ENCODE measurements at places on chromosomes 16 and 17.

DNA sequence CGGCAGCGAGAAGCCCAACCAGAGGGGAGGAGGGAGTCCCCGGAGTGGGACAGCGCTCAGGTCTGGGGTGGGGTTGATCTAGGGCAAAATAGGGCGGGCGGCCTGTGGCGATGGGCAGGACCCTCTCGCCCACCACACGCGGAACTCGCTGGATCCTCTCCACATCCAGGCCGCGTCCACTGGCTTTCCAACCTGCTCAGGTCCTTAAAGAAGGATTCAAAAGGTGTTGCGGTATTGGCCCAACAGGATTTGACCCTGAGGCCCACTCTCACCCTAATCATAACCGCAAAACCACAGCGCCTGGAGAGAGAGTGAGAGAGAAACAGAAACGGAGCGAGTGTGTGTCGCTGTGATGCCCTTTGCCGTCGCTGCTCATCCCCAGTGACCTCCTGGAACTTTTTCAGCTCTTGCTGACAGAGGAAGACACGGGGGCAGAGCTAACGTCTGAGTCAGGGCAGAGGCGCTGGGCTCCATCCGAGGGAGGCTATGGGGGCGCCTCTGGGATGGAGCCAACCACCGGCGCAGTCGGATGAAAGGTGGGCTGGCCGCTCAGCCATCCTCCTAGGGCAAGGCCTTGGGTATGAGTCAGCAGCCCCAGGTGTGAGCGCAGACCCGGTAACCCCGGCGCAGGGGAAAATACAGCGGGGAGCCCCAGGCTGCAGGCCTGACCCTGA lies 16.7 kb upstream of the OR1F1 start:
- no peak for DNase-seq

- DNase-seq: no peak
These were observed 48.8 kb downstream of the SDK2 start for GRCh38 chr17:73595479-73595878.

DNA sequence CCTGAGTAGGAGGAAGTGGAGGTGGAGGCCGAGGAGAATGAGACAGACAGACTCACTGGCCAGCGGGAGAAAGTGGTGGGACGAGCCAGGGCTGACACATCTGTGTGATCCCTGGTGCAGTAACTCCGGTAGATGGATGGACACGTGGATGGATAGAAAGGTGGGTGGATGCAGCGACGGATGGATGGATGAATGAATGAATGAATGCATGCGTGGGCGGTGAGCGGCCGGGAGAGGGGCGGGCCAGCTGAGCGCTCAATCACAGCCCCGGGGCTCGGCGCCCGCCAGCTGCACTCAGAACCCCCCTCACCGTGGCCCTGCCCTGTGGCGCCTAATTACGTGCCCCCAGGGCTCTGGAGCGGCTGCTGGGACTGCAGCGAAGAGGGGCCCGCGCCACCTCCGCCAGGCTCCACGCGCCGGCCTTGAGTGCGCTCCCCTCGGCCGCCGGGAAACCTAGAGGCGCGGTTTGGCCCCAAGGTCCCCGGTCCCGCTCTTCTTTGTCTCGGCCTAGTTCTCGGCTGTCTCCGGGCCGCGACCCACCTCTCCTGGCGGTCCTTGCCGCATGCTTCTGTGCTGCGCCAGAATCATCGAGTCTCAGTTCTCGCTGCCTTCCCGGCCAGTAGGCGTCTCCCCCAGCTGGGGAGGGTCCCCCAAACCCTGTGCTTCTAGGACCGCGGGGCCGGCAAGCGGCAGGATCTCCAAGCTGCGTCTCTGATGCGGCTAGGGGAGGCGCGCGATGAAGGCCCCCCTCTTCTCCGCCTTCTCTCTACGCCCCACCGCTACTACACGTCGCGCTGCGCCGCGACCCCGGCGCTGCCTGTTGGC lies 41.0 kb downstream of the RAI1 start:
- DNase-seq: no peak

DNA sequence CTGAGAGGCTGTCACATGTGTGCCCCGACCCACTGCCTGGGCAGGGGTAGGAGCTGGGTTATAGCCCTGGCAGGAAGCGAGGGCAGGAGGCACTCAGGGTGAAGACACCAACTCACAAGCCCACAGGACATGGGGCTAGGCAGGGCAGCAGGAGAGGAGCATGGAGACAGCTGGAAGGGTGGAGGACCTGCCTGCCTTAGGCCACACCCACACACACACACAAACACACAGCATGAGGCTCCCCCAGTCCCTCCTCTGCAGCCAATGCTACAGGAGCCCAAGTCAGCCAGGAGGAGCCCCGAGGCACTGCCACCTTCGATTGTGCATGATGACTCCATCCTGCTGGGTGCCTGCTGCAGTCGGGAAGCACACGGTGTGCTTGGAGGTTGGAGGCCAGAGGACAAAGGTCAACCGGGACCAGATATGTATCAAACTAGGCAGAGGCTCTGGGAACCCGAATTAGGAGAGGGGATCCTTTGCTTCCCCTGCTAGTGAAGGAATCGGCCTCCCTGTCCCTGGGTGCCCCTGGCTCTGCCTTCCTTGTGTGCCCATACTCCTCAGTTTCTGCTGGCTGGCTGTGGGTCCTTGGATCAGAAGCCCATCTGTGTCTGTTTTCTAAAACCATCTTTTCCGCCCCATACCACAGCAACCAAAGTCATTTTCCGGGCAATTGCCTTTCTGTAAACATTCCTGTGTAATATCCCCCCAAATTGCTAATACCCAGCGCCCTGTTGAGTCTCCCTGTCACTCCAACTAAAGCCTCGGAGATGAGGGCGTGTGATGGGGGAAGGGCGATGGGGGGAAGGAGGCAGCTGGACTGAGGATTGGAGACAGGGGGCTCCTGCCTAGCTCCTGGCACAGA lies 20.5 kb downstream of the SRCIN1 start:
- no peak for DNase-seq

GRCh38 chr17:48543107-48543853 lies 1.6 kb downstream of the HOXB2 start:
- no peak for DNase-seq

- peak; percentile 14 for DNase-seq
These were observed 29.4 kb downstream of the COG7 start for GRCh38 chr16:23423496-23424049.

DNA sequence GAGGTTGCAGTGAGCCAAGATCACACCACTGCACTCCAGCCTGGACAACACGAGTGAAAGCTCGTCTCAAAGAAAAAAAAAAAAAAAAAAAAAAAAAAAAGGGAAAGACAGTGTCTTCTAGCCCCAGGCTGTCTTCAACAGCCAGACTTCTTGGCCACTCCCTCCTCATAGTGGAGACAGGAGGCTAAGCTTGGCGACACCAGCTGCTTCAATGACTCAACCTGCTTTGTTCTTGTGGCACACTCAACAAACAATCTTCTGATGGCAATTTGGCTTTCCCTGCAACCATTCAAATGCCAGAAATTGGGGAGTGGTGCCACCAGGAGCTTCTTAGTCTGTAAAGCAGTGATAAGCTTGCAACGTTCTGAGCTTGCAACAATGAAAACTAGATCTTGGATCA lies 290.4 kb upstream of the DYNLRB2 start:
- no peak for DNase-seq

DNA sequence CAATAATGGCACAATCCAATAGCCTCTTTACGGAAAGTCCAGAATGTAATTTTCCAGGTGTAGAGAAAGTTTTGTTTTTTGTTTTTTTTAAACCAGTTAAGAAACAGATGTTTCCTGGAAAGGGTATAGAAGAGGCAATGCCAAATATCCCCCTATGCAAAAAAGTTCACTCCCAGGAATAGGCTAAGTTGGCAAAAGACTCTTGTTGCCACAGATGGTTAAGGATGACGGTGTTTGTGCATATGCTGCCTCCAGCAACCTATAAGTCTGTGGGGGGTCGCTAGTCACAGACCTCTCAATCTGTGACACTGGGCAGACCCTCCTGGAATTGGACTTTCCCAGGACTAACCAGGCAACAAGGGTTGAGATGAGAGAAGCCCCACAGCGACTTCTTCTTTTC lies 20.9 kb upstream of the HP start:
- no peak for DNase-seq

GRCh38 chr17:28675980-28676379 lies 14.0 kb downstream of the SUPT6H start:
- peak; percentile 20 for DNase-seq

- no peak for DNase-seq
These were observed 95.9 kb downstream of the RPTOR start for GRCh38 chr17:80640366-80641084.

DNA sequence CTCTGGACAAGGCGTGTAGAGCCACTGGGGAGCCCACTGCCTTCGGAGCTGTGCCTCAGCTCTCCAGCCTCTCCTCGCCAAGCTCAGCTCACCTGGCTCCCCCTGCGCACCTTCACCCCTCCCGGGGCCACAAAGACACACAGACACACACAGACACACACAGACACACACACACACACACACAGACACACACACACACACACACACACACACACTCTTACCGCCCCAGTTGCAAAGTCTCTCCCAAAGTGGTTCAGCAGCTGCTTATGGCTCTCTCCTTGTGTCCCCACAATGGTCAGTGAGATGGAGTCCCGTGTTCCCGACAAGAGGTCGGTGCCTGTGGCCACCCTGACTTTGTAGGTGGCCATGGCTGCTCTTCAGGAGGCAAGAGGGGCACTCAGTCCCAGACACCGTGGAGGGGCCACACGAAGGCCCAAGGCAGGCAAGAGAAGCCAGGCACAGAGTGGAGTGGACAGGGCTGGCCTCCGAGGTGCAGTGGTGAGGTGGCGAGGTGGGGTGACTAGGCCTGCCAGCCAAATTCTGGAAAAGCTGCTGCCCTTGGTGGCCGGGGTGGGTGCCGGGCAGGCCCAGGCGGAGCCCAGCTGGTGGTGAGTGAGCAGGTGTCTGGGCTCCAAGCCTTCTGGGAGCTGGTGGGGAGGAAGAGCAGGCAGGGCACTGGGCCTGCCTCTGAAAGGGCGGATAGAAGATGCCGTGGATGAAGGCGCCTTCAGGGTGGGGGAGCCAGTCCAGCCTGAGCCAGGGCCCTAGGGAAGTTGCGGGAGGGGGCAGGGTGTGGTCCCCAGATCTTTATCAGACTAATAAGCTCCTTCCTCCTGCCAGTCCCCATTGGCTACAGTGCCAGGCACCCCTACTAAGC lies at the start of gene ALOX12B:
Gene ALOX12B, minus strand, starts transcription at position 642 of the 877 bp plus-strand sequence. Its CDS starts 274 bp downstream, at position 368.
- DNase-seq: no peak

GRCh38 chr17:40461732-40462342 lies 18.6 kb downstream of the IGFBP4 start:
- no peak for DNase-seq

DNA sequence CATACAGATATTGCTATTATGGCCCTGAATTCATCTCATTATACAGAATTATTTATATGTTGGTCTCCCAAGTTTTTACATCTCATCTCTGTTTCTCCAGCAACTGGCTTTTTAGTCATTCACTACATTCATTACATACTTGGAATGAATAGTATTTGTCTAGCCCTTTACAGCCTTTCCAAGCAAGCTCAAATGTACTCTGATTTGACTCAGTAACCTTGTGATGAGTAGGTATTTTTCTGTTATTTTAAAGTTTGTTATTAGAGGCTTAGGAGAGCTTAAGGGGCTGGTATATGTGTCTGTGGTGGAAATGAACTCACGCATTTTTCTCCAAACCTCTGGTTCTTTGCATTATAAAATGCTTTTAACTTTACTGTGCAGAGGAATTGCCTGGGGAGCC lies 224.7 kb downstream of the SNX29 start:
- DNase-seq: no peak

- peak; percentile 21 for DNase-seq
These were observed 2.9 kb upstream of the ZSCAN10 start for GRCh38 chr16:3101841-3102470.

DNA sequence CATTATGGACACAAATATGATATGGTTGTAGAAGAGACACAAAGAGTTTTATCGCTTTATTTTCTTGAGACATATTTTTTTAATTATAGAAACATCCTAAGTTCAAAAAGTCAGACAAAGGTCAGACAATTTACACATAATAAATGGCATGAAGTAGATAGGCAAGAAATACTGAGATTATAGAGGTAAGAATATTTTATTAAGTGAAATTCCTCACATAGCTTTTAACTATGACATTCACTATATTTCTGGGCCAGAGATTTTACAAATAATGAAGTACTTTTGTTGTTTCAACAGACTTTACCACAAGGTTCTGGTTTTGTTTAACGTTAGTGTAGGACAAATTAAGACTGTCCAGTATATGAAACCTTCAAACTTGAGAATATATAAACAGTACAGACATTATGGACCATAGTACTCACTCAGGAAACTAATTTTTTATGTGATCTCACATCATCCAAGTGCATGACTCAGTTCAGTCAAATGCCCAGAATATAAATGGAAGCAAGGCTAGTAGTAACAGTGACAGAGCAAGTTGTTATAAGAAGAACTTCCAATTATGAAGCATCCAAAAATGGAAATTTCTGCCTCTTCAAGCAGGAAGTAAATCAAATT lies 394.8 kb downstream of the KCNJ2 start:
- no peak for DNase-seq

DNA sequence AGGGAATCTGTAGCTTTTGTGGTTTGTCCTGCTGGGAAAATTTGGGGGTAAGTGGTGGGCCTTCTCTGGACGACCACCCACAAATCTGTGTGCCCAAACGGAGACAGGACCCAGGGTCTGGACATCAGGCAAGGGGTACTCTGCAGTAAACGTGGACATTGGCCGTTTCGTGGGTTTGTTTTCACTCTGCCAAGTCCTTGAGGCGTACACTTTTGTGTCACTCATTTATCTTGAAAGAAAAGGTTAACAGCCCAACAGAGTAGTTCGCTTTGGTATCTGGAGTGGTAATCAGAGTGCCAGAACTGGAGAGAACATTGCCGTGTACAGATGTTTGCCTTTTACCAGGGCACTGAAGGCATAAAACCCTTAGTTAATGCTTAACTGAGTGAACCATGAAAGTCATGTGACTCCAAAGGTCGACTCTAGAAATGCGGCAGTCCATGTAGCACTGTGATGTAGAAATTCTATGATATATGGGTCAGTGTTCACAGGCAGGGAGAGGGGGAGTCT lies 15.4 kb downstream of the NAA60 start:
- DNase-seq: no peak

DNA sequence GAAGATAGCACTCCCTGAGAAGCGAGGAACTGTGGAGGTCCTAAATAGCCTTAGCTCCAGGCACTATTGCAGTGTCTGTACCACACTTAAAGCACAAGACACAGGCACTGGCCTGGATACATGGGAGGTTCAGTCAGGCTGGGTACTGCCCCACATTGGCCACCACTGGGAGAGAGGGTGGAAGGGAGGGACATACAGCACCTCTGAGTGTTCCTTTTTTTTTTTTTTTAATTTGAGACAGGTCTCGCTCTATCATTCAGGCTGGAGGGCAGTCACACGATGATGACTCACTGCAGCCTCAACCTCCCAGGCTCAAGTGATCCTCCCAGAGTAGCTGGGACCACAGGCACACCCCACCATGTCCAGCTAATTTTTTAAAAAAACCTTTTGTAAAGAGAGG lies 1.4 kb downstream of the GSG1L2 start:
- DNase-seq: no peak

DNA sequence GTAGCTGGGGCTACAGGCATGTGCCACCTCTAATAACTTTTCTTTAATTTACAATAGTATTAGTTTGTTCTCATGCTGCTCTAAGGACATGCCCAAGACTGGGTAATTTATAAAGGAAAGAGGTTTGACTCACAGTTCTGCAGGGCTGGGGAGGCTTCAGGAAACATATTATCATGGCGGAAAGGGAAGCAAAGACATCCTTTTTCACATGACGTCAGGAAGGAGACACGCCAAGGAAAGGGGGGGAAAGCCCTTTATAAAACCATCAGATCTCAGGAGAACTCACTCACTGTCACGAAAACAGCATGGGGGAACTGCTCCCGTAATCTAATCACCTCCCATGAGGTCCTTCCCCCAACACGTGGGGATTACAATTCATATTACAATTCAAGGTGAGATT lies 18.3 kb downstream of the IL4R start:
- no peak for DNase-seq
